Pancreas (tissue), 10 donors: ENCODE measurements at places on chromosomes 4 and X. TPM values are rescaled to one million over a fixed set of nuclear protein-coding genes. Genes with fewer than 3 reads are reported as not detected.
A peak's percentile ranks its signal among the peaks of the same experiment; 100 is the strongest.

DNA sequence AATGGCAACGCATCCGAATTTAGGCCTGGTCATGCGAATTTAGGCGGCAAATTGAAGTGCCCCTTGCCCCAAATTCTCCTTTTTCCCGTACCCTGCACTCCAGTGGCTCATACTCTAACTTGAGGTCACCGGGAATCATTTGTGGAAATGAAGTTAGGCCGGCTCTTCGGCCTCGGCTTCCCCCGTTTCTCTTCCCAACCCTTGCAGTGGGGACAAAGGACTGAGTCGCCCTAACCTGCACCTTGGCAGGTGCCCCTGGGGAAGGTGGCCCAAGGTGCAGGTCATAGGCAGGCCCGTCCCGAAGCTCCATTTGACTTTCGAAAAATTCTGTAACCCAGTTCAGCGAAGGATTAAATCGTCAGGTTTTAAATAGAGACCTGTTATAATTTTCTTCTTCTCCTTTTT, 811 bp downstream of the SRD5A3 start:
- H3K27ac ChIP-seq, result peak overlapping the region; percentile 93
- no peaks in the 10 kb centered on the region for H3K36me3 ChIP-seq
- H3K4me1 ChIP-seq, result peaks cover 6% of the 10 kb centered on the region
- H3K27me3 ChIP-seq, result no peaks in the 10 kb centered on the region
- peak overlapping the region; percentile 70 for H3K4me3 ChIP-seq

The POU4F2 gene
- not detected for total RNA-seq

DNA sequence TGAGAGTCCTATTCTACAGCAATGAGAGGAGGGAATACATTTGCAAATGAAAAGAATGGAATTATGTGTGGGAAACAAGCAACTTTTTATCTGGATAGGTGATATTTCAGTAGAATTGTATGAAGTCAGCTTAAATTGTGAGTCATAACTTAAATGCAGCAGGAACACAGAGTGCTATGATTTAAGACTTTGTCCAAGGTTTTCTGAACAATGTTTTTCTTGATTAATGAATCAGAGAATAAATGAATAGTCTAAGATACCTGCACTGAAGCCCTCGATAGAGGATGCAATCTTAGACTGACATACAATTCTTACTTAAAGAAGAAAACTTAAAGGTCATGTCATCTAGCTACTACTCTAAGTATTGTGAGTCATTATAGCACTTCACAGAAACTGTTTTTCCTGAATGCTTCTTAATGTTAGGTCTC, 8.0 kb downstream of the ARHGEF38 start:
- H3K4me3 ChIP-seq, result no peak overlapping the region
- no peaks in the 10 kb centered on the region for H3K36me3 ChIP-seq
- H3K27ac ChIP-seq, result peak overlapping the region; percentile 37
- H3K4me1 ChIP-seq, result peaks cover 26% of the 10 kb centered on the region

The EOLA2 gene
- 18.0 TPM for total RNA-seq

DNA sequence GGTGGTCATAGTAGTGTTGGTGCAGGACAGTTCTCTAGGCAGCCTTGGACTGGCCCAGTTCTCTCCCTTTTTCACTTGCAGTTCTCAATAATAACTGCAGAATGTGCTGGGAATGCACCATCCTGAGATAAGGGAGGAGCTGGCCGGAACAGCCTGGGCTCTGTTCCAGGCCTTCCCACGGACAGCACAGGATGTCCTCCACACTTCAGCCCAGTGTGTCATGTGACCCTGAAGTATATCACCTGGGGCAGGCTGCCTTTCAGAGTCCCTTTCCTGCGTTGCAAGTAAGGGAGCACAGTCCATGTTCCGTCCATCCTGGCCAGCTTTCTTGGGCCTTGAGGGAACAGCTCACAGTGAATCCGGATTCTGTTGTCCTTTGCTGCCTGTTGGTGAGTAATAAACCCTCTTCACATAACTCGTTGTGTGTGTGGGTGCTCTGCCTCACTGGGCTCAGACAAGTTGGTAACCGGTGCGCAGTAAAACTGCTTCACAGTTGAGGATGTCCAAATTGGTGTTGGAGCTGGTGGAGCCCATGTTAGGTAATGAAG, 32.3 kb upstream of the BBS12 start:
- H3K27me3 ChIP-seq, result no peaks in the 10 kb centered on the region
- H3K4me1 ChIP-seq, result no peaks in the 10 kb centered on the region
- no peak overlapping the region for H3K27ac ChIP-seq

GRCh38 chr4:153045111-153045982, 109.2 kb downstream of the FHDC1 start:
- no peak overlapping the region for H3K27ac ChIP-seq
- H3K4me1 ChIP-seq, result no peaks in the 10 kb centered on the region
- H3K4me3 ChIP-seq, result no peak overlapping the region
- H3K36me3 ChIP-seq, result no peaks in the 10 kb centered on the region
- DNase-seq, result no peak

DNA sequence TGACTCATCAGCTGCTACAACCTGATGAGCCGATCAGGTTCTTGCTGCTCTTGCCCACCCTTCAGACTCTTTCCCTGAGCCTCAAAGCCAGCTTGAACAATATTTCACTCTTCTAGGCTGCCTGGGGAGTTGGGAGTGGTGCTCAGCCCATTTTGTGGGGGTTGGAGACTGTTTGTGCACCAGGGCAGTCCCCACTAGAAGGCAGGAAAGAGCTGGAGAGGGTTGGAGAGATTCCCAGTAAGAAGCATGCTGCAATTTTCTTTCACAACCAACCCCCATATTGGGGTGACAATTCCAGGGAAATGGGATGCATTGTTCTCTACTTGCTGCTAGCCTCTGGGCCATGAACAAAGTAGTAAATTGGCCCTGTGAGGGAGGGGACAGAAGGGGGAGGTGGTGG, 44.1 kb downstream of the SLC16A2 start:
- no peaks in the 10 kb centered on the region for H3K36me3 ChIP-seq
- no peak overlapping the region for H3K4me3 ChIP-seq
- no peak for DNase-seq
- no peaks in the 10 kb centered on the region for H3K27me3 ChIP-seq

The TMEM156 gene
- total RNA-seq, result 0.08 TPM

DNA sequence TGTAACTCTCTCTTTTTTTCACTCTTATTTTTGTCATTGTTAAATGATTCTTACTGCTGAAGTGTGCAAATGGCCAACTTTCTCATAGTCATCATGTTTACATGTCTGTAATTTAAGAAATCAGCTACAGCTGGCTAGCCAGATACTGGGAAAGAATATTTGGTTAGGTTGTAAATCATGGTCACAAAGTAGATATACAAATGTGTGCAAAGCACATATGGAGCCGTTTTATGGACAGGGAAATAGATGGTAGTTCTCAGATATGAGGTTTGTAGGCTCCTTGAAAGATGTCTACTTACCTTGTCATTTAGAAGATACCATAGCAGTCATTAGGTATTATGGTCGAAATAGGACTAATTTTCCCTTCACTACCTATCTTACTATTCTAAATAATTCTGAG, 430.4 kb downstream of the ADGRL3 start:
- H3K27me3 ChIP-seq, result no peaks in the 10 kb centered on the region
- H3K4me3 ChIP-seq, result no peak overlapping the region
- no peak overlapping the region for H3K27ac ChIP-seq
- H3K4me1 ChIP-seq, result no peaks in the 10 kb centered on the region

The P2RY4 gene
- not detected for total RNA-seq

DNA sequence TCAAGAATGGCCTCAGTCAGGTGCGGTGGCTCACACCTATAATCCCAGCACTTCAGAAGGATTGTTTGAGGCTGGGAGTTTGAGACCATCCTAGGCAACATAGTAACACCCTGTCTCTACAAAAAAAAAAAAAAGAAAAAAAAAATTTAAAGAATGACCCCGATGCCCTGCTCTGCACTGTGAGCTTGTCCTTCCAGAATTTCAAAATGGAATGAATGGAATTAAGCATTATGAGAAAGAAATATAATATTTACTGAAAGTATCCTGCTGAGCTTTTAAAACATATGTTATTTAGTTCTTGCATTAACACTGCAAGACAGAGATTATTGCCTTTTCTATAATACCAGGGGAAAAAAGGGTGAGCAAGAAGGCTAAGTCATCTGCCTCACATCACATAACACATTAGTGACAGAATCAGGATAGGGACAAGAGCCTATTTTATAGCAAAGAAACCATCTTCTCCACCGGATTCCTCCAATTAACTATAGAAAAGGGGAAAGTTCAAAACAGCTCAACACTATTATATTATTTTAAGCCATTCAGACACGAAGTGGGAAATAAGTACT, 41.9 kb upstream of the GAB1 start:
- no peak for DNase-seq
- H3K4me1 ChIP-seq, result no peaks in the 10 kb centered on the region
- H3K27ac ChIP-seq, result no peak overlapping the region

The PALLD gene
- total RNA-seq, result 9.5 TPM

The VSIG4 gene
- 12.0 TPM for total RNA-seq

GRCh38 chrX:138648568-138648967, 62.9 kb downstream of the FGF13 start:
- no peak for DNase-seq
- H3K27ac ChIP-seq, result no peak overlapping the region
- no peak overlapping the region for H3K4me3 ChIP-seq
- no peaks in the 10 kb centered on the region for H3K27me3 ChIP-seq

The FGFRL1 gene
- total RNA-seq, result 41.4 TPM
